GM12878 (cell line): ENCODE measurements at places on chromosomes 11 and 22.
A peak's percentile ranks its signal among the peaks of the same experiment; 100 is the strongest.

- peak overlapping the region; percentile 77 for H3K27ac ChIP-seq
- H3K4me3 ChIP-seq = peak overlapping the region; percentile 73
- peaks cover 3% of the 10 kb centered on the region for H3K27me3 ChIP-seq
- H3K36me3 ChIP-seq = no peaks in the 10 kb centered on the region
- peaks cover 6% of the 10 kb centered on the region for H3K4me1 ChIP-seq
These were observed 80.7 kb upstream of the PPARA start for GRCh38 chr22:46069521-46070214.

DNA sequence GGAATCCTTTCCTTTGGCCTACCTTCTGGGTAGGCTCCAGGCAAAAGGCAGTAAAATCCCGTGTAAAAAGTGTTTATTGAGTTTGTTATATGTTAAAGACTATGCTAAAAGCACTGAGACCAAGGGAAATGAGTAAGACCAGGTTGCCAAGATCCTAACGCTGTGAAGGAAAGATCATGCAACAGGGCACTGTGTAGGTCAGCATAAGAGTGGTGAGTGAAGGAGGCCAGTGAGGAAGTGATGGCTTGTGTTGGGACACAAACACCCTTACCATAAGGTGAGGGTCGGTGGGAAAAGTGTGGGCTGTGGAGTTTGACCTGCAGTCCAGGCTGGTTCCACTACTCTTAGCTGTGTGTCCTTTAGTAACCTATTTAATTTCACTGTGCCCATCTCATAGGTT lies 202.1 kb downstream of the DBX1 start:
- H3K4me1 ChIP-seq = peaks cover 2% of the 10 kb centered on the region; the same call in 1 of the 2 replicates
- H3K27me3 ChIP-seq = no peaks in the 10 kb centered on the region; the same call in 1 of the 2 replicates
- H3K4me3 ChIP-seq = no peak overlapping the region
- no peaks in the 10 kb centered on the region for H3K36me3 ChIP-seq

- H3K27ac ChIP-seq = no peak overlapping the region
- DNase-seq = no peak
- H3K4me3 ChIP-seq = no peak overlapping the region
- no peaks in the 10 kb centered on the region for H3K27me3 ChIP-seq
- peaks cover 17% of the 10 kb centered on the region for H3K36me3 ChIP-seq
These were observed 3.0 kb upstream of the TAF10 start for GRCh38 chr11:6615046-6615445.

DNA sequence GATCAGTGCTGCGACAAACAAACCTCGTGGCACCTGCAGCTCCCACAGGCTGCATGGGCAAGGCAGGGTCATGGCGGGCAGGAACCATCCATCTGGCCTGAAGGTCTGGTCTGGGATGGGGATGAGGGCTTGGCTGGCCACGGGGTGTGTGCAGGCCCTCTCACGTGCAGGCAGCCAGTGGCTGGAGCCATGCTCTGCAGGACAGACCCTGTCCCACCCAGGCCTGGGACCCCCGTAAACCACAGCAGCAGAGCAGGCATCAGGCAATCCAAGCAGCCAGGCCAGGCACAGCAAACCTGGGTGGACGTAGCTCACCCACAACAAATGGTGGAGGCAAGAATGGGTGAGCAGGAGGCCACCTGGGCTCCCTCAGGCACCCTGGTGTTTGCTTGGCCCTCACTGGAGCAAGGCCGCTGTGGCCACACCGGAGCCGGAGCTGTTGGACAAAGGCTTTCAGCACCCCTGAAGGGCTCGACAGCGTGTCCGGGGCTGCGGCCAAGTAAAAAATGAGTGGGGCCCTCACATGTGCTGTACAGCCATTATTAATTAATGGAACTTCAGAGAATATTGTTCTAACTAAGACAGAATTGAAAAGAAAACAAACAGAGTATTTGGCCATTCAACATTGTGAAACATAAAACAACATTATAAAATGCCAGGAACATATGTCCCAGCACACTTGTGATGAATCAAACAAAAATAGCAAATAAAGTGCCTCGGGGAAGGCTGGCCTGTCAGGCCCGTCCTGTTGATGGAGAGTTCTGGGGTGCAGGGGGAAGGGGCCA lies 24.0 kb upstream of the GNB1L start:
- H3K4me1 ChIP-seq = no peaks in the 10 kb centered on the region
- no peaks in the 10 kb centered on the region for H3K27me3 ChIP-seq
- H3K27ac ChIP-seq = no peak overlapping the region
- no peak overlapping the region for H3K4me3 ChIP-seq
- no peak for DNase-seq
- no peaks in the 10 kb centered on the region for H3K36me3 ChIP-seq

GRCh38 chr11:110261195-110262071 lies 35.0 kb downstream of the RDX start:
- no peak overlapping the region for H3K4me3 ChIP-seq
- DNase-seq = no peak
- no peaks in the 10 kb centered on the region for H3K4me1 ChIP-seq
- no peak overlapping the region for H3K27ac ChIP-seq
- peaks cover 15% of the 10 kb centered on the region for H3K36me3 ChIP-seq

- H3K27me3 ChIP-seq = no peaks in the 10 kb centered on the region
- H3K4me3 ChIP-seq = no peak overlapping the region
- DNase-seq = peak; percentile 34
- no peaks in the 10 kb centered on the region for H3K4me1 ChIP-seq
These were observed 112.7 kb downstream of the VPREB1 start for GRCh38 chr22:22357024-22357883.

- H3K4me3 ChIP-seq = no peak overlapping the region
- peaks cover 14% of the 10 kb centered on the region for H3K4me1 ChIP-seq
- DNase-seq = no peak
- no peaks in the 10 kb centered on the region; the same call in 1 of the 2 replicates for H3K36me3 ChIP-seq
- no peaks in the 10 kb centered on the region for H3K27me3 ChIP-seq
These were observed 21.7 kb downstream of the CTTN start for GRCh38 chr11:70420008-70420464.

DNA sequence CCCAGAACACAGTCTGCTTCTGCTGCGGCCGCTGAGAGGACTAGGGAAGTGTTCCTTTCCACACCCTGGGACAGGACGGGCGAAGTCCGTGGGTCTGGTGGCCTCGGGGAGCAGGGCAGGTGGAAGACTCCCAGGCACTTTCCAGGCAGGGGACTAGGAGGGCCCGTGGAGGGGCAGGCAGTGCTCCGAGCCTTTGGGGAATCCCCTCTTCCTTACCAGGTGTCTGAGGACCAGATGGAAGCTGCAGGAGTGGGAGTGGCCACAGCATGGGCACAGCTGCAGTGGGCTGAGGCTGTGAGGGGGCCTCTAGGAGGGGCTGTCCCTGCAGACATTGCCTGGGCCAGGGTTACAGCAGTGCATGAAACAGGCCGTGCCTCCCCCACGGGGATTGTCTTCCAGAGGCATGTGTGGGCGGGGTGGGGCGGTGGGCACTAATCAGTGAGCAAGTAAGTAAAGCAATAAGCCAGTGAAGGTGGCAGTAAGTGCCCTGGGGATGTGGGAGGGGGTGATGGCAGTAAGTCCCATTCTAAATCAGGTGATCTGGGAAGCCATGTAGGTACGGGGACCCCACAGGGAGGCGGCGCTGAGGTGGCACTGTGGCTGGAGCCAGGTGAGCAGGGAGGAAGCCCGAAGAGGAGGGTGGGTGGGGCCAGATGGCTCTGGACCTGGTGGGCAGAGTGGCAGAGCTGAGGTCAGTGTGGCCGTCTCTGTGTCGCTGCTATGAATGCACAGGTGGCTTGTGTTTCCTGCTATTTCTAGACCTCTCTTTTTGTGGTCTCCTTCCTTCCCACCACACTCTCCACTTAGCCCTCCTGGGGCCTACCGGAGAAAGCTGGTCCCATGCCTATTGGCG lies 66.4 kb downstream of the CTTN start:
- no peak overlapping the region for H3K4me3 ChIP-seq
- no peaks in the 10 kb centered on the region for H3K27me3 ChIP-seq
- DNase-seq = no peak
- no peaks in the 10 kb centered on the region for H3K36me3 ChIP-seq

DNA sequence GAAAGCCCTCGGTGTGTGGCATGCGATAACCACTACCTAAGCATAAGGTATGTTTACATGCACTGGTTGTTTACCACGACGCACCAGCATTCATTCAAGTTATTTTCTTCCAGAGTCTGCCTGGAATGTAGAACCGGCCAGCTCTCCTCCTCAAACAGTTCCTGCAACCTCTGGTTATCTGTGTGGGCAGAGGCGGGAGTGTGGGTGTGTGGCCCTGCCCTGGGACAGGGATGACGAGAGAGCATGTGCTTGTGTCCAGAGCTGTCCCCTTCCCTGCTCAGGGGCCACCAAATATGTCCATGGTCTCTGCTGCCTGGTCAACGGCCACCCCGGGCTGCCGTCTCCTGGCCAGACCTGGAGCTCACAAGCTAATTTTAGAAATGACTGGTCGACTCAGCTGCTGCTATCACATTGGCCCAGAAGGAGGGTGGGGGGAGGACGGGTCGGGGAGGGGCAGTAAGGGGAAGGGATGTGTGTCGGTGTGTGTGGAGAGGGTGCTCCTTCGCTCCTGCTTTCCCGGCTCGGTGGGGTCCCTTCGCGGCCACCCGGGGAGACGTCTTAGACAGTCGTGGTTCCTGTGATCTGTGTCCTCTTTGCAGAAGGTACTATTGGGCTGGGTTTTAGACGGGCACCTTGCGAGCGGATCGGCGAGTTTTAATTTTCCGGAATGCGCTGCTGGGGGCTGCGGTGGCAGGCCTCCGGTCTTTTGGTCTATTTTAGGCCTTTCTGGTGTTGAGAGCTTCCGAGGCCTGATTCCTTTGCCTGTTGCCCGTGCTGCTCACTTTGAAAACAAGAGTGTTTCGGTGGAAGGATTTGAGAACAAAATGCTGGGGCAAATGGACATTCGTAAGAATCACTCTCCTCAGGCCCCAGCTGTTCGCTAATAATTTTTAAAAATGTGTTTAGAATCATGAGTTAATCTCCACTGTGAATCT lies at the start of gene MYO18B:
TSS of gene MYO18B (plus strand) at position 497 of the 935 bp plus-strand sequence. CDS start 18,905 bp downstream, outside the sequence.
- no peak for DNase-seq
- no peak within 1 kb of the TSS for H3K4me3 ChIP-seq
- H3K36me3 ChIP-seq = no peaks in the 10 kb centered on the region
- no peaks in the 10 kb centered on the region for H3K27me3 ChIP-seq
- no peak within 1 kb of the TSS for H3K27ac ChIP-seq

DNA sequence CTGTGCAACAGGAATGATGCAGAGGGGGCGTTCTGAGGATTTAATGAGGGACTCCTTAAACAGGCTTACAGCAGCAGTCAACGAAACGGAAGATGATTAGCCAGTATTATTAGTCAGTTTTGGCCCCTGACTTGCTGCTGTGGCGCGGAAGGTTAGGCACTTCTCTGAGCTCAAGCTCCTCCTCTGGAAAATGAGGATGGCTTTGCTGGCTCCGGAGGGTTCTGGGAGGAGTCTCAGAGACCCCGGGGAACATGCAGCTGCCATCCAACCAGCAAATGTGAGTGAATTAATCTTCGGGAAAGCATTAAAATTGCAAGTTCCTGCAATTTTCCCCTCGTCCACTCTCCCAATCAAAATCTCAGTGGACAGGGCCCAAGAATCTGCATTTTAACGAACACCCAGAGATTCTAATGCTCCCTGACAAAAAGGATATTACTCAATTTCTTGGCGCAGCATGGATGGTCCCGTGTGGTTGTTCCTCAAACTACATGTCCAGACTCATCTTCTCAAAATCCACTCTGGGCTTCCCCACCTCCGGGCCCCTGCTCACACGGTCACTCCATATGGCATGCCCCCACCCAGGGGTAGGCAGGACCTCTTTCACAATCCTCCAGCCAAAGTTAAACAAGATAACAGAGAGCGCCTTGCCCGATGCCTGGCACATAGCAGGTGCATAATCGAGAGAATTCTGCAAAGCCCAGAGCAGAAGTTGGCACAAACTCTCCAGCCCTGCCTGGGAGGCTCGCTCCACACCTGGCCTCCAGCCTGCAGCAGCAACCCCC lies 6.4 kb downstream of the ELFN2 start:
- no peak overlapping the region for H3K27ac ChIP-seq
- no peak overlapping the region for H3K4me3 ChIP-seq
- DNase-seq = no peak

GRCh38 chr11:27357250-27357649 lies 5.8 kb downstream of the CCDC34 start:
- no peak for DNase-seq
- H3K4me1 ChIP-seq = no peaks in the 10 kb centered on the region
- H3K27me3 ChIP-seq = no peaks in the 10 kb centered on the region
- H3K4me3 ChIP-seq = no peak overlapping the region
- no peaks in the 10 kb centered on the region for H3K36me3 ChIP-seq

DNA sequence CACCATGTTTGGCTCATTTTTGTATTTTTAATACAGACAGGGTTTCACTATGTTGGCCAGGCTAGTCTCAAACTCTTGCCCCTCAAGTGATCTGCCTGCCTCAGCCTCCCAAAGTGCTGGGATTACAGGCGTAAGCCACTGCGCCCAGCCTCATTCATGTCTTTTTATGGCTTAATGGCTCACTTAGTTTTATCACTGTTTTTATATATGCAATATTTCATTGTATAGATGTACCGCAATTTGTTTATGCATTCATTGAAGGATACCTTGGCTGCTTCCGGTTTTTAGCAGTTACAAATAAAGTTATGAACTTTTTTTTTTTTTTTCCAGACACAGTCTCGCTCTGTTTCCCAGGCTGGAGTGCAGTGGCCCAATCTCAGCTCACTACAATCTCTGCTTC lies 5.5 kb upstream of the TCN2 start:
- H3K27me3 ChIP-seq = no peaks in the 10 kb centered on the region
- H3K4me1 ChIP-seq = peaks cover 11% of the 10 kb centered on the region
- DNase-seq = no peak
- H3K36me3 ChIP-seq = no peaks in the 10 kb centered on the region
